ENCODE measurements at places on chromosomes 5 and 9.

DNA sequence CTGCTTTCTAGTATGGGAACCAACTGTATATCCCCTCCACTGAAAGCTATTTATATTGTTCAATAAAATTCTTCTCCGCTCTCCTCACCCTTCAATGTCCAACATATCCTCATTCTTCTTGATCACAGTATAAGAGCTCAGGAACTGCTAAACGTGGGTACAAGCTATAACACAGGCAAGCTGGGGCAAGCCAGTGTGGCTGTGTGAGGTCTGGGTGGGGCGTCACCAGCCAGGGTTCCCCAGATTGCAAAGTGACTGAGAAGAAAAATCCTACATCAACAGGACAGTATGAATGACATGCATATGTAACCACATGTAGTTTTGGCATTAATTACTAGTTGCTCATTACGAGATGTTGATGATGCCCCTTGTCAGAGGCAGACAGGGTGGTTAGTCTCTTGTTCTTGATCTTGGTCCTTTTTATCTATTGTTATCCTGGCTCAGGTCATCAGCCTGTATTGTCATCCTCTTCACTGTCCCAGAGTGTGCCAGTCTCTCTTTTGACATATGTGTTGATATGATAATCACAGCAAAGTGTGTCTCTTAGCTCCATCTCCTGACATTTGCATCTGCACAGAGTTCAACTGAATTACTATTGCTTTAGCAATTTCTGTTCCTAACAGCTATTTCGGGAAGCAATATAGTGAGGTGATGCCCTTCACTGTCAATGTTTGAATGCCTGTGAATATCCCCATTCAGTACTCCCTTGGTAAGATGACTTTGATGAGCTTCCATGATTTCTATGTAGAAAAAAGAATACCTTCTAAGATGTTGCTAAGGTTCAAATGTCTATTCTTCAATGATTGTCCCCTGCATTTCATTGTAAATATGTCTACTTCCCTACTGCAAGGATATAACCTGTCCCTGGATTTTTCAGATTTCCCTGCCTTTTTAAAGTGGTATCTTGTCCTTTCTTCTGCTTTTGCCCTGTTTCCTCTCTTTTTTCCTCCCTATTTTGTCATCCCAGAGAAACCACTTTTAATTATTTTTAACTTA, 140.3 kb downstream of the MAT2B start:
- DNase-seq = no peak

DNA sequence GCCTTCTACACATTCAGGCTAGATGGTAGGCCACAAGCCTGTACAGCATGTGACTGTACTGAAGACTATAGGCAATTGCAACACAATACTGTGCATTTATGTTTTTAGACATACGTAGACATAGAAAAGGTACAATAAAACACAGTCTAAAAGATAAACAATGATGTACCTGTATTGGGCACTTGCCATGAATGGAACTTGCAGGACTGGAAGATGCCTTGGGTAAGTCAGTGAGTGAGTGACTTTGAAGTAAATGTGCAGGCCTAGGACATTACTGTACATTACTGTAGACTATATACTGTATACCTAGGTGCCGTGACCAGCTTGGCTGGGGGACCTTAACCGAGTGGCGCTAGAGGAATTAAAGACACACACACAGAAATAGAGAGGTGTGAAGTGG, 53.1 kb downstream of the CTSL start:
- DNase-seq = no peak

DNA sequence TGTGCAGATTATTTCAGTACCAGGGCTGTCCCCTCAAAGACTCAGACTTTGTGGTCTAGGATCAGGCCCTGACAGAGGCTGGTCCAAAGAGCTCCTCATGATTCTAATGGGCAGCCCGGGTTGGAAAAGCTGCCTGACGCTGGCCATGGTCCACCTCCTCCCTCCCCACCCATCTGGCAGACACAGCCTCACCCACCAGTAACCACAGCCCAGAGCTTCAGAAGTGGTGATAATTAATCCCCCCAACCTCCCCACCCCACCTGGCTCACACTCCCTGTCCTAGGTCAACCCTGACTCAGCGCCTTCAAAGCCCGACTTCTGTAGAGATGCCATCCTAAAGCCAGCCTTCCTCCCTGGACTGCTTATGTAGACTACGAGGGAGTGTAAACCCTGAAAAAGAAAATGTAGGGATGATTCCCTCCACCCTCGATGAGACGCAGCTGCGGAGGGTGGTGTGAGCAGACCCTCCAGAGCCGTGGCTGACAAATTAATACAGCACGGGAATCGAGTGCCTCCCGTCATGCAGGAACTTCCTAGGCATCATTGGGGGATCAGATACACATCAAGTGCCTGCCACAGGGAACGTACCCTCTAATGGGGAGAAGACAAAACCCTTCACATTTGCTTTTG, 7.0 kb downstream of the UBE2QL1 start:
- no peak for DNase-seq

GRCh38 chr5:50853151-50853550, 186.7 kb downstream of the PARP8 start:
- DNase-seq = no peak

DNA sequence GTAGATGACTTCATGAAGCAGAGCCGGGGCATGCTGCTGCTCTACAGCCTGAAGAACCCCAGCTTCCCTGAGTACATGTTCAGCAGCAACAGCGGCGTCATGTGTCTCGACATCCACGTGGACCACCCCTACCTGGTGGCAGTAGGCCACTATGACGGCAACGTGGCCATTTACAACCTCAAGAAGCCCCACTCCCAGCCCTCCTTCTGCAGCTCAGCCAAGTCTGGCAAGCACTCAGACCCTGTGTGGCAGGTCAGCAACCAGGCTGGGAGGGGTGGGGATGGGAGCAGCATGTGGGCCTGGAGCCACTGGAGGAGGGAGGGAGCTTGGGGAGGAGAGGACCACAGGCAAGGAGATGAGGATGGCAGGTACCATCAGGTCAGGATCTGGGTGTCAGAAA, 16.2 kb downstream of the ENHO start:
- no peak for DNase-seq

- no peak for DNase-seq
These were observed 121.5 kb downstream of the EHMT1 start for GRCh38 chr9:137740312-137740711.

DNA sequence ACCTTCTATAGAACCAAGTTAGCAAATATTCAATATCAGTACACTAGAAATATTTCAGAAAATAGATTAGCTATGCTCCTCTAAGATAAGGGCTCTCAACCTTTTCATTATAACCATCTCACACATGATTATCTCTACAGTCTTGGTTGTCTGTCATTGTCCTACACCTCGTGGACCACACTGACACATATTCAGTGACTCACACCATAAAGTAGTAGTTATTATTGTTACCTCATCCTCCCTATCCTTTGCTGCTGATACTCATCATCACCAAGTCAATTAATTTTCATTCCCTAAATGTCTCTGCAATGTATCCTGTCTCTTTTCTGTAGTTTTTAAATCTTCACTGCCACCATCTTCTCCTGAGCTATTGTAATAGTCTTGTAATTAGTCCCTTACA, 1309.2 kb upstream of the C9orf72 start:
- DNase-seq = no peak

GRCh38 chr5:110817459-110817858, 78.7 kb downstream of the SLC25A46 start:
- no peak for DNase-seq

- no peak for DNase-seq
These were observed at the start of gene PCDHB1 for GRCh38 chr5:141050622-141051520. PCDHB1 (plus strand) TSS chr5:141051374; CDS start chr5:141051471, 97 bp downstream.

DNA sequence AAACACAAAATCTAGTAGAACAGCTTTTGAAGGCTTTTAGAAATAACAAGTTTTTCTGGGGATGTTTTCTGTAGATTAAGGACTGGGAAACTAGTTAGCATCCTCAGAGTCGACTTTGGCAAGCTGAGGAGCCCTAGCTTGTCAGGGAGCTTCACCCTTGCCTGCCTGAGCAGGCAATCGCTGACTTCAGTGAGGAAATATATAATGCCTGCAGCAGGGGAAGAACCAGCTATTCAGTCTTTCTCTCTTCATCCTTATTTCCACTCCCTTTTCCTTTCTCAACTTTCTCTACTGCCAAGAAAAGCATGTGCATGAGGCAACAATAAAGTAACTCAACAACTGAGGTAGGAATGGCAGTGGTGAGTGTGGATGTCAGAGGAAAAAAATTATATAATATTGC, 54.7 kb downstream of the PLK2 start:
- DNase-seq = no peak

DNA sequence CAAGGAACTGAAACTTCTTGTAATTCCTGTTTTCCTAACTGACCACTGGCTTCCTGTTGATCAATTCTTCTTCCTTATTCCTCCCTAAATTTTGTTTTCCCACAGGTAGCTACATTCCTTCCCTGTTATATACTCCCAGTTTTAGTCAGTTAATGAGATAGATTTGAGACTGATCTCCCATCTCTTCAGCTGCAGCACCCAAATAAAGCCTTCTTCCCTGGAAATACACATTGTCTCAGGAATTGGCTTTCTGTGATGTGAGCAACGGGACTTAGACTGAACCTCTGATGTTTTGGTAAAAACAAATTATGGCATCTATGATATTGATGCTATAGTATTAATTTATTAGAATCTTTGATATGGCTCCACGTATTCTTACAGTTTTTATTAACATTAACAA, 617.3 kb upstream of the ST8SIA4 start:
- no peak for DNase-seq

- DNase-seq = no peak
These were observed 16.9 kb upstream of the FREM1 start for GRCh38 chr9:14926941-14927624.

- no peak for DNase-seq
These were observed 5.7 kb upstream of the C5orf46 start for GRCh38 chr5:147912011-147912410.

DNA sequence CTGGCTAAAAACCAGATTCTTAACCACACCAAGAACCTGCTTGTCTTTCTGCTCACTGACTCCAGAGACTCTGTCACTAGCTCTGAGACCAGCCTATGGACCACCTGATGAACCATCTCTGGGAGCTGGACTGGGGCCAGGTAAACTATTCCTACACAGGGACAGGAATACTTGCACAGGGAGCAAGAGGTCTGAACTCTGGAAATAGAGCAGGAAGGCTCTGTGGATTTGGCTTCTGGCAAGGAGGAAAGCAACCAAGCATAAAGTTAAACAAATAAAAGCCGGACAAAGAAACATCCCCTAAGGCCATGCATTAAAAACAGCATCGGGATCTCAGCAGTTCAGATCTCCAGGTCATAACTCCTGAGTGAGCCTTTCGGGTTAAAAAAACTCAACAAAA, 5.6 kb upstream of the SPARC start:
- no peak for DNase-seq

DNA sequence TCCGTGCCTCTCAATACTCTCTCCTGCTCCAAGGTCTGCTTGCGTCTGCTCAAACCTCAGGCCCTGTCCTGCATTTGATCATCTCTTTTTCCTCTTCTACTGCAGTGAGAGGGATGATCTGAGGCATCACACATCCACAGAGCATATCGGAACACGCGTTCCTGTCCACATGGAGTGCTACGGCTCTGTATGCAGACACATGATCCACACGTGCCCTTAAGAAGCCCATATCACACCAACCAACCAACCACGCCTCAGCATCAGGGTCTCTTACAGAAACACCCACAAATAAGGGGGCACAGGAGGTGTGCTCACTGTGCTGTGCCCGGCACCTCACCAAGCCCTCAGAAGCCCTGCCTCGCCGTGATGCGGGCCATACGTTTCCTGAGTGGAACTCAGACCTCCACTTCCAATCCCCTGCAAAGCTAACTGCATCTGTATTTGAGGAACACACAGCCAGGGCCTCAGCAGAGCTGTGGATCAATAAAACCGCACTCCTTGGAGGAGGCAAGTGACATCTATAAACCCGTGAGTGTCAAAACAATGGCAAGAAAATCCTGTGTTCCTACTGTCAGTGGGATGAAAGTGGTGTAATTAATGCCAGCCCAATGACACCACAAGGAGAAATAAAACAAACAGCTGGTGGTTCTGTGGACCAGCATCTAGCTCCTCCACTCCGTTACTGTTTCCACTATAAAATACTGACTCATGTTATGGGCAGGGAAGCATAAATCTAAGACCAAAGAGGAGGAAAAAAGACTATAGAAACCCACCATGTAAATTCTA, 40.4 kb downstream of the AK8 start:
- no peak for DNase-seq

GRCh38 chr5:74877624-74878304, 11.6 kb upstream of the FAM169A start:
- DNase-seq = no peak

GRCh38 chr5:38396766-38397165, 138.4 kb downstream of the EGFLAM start:
- DNase-seq = no peak

DNA sequence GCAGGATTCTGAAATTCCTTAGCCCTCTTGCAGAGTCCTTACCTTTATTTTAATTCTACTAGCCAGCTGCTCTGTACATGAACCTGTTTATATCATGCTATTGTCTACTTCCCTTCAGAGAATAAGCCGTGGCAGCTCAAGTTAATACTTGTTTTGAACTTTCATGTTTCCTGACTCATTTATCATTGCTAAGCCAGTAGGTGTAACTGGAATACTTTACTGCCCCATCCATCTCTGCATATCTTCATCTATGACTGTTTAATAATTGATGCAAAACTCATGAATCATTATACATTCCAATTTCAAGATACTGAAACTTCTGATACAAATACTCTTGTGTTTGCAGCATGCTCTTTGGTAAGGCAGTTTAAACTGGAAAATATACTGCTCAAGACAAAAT, 174.7 kb downstream of the PPP2R2B start:
- DNase-seq = no peak

GRCh38 chr5:16726538-16726946, 109.7 kb upstream of the RETREG1 start:
- DNase-seq = no peak

GRCh38 chr5:159833088-159833487, 83.2 kb upstream of the ADRA1B start:
- no peak for DNase-seq

DNA sequence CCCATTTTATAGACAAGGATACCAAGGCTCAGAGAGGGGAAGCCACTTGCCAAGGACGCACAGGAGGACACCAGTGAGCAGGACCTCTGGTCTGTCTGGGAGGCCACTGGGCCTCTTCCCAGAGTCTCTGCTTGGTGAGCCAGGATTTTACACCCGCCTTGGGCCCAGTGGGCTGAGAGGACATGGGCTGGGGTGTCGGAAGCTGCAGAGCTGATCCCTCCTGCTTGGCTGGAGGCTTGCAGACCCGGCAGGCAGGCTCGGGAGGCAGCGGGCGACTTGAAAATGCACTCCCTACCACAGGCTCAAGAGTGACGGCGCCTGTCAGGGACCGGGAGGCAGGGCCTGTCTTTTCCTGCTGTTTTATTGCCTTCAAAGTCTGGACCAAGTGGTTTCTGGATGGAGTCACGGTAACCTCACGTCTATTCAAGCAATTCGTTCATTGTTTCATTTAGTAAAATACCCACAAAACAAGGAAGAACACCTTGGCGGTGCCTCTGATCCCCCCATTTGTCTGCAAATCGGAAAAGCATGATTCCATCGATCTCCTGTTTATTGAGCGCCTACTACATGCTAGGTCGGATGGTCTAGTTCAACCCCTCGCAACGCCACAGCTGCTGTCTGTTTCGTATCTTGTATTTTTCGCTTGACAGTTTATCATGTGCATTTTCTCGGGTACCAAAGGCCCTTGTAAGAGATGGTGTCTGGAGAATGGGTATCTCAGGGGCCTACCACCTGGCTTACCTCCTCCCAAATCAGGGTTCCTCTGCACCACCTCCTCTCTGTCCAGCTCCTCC, 108.1 kb upstream of the IER5L start:
- no peak for DNase-seq
